ENCODE measurements at places on chromosomes 16 and 17.
A peak's percentile ranks its signal among the peaks of the same experiment; 100 is the strongest.

- DNase-seq: no peak
These were observed at the start of gene VAT1L for GRCh38 chr16:77788181-77789084. Gene VAT1L, plus strand, starts transcription at chr16:77788564. Its CDS starts 119 bp downstream, at chr16:77788683.

- no peak for DNase-seq
These were observed 10.4 kb downstream of the CPPED1 start for GRCh38 chr16:12793120-12793864.

GRCh38 chr16:17431968-17432625, 38.7 kb downstream of the XYLT1 start:
- no peak for DNase-seq

DNA sequence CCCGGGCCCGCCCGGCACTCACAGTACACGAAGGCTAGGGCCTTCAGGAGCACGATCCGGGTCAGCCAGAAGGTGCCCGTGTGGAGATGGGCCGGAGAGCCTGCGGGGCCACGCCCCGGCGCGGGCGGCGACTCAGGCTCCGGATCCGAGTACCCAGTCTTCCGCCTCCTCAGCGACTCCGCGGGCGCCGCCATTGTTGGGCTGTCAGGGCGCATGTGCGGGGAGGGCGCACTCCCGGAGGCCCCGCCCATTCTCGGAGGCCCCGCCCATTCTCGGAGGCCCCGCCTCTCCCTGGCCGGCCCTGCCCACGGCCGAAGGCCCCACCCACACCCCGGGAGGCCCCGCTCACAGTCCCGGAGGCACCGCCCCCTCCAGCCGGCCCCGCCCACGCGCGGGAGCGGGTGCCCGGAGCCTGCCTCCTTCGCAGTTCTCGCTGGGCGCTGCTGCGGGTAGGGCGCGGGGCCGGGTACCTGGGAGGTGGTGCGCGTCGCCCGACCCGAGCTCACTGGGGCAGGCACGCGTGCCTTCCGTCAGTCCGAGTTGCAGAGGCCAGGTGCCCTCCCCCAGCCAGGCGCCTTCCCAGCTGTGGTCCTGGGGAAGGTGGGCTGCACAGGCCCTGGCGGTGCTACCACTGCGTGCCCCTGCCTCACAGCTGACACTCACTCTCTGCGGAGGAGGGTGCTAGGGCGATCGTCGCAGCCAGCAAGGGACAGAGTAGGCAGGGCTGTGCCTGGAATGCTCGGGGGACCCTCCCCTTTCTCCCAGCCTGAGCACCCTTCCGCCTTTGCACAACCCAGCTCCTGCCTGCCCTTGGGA, at the start of gene LMF1:
LMF1 (minus strand) TSS at position 219 of the 816 bp plus-strand sequence; CDS start at position 215, 4 bp downstream.
- peak; percentile 67 for DNase-seq

DNA sequence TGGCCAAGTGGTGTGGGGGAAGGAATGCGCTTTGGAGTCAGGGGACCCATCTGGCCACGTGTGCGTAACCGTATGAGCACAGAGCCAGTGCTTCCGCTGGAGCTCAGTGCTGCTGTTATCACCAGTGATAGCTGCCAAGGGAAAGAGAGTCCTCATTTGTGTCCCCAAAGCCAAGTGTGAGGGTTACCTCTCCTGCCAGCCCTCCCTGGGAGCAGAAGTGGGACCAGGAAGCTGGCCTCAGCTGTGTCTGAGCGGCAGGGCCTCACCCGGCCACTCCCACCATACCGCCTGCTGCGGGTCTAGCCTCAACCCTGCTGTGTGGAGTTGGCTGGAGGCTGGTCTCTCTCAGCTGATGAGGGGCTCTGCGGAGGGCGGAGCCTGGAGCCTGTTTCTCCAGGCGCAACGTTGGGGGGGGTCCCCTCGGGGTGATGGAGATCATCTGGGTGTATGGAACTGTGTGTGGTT, 44.5 kb downstream of the MEAK7 start:
- DNase-seq: no peak

DNA sequence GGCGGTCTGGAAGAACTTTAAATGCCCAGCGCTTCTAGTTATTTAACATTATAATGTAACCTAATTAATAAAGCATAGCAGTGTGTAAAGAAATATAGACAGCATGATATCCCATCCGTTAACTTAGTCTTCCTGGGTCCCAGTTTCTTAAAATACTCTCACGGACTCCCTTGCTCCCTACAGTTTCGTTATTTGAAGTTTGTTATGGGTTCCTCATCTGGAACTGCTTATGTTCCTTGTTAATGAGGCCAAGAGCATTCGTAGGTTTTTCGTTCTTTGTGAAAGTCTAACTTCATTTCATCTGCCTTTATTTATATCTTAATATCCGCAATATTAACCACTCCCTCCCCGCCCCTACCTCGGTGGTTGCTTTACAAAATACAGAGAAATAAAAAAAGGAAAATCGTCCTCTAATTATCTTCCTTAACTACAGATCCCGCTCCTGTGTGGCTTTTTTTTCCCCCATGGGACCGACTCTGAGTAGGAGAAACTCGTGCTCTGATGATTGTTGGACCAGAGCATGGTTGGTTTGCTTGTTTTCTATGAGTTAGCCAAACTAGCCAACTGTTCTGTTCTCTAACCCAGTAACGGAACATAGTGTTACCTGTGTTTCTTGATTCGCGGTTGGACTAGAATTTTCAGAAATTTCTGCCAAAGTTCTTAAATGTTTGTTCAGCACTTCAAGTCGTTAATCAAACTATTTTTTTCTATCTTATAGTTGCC, 863 bp downstream of the ADPRM start:
- no peak for DNase-seq

DNA sequence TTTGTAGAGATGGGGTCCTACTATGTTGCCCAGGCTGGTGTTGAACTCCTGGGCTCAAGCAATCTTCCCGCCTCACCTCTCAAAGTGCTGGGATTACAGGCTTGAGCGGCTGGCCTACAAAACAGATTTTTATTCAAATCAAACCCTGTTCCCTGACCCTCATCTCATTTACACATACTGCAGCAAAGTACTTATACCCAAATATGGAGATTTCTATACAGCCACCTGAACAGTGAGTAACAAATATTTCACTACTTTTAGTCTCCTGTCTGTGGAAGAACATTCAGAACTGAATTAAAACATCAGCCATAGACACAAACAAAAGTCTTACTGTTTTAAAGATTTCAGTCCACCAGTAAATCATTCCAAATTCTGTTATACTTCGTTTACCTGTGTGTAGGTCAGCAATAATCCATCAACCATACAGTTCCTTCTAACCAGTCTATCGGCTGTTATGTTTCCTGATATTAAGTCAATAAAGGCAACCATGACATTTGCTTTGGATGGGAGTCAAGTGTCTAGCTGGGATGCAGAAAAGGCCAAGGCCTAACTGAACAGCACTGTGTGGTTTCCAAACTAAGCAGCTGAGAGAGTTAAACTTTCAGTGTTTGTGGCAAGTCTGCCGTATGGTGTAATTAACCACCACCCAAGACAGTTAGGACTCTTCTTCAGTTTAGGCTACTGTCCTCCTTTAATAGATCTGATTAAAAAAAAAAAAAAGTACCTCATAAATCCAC, 22.3 kb downstream of the ERN1 start:
- DNase-seq: no peak

GRCh38 chr16:30947859-30948666, 805 bp upstream of the ORAI3 start:
- peak; percentile 75 for DNase-seq

DNA sequence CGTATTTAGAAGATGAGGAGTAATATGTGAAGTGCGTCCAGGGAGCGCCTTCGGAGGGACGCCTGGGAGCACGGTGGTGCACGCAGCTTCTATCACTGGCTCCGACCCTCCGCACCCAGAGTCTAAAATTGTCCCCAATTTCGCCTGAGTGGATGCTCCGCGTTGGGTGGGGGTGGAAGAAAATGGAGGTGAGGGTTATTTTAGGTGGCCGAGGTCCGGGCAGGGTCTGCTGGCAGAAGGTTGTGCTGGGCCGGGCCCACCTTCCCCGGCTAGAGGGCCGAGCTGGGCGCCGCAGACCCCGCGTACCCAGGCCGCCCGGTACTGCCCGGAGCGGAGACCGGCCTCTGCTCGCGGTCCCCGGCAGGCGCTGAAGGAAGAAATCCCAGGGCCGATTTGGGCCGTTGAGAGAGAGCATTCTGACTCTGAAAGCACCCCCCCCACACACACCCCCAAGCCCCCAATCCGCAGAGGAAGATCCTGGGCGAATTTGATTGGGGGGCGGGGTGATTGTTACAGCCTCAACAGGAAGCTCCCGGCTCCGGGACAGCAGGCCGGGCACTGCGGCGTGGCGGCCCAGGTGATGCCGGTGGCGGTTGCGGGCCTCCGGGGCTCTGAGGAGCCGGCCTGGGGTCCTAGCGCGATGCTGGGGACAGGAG, 3.0 kb downstream of the BAHCC1 start:
- DNase-seq: no peak

Measured in GOT3 (cell line).